MM.1S (cell line): ENCODE measurements at places on chromosomes 11 and 22.

DNA sequence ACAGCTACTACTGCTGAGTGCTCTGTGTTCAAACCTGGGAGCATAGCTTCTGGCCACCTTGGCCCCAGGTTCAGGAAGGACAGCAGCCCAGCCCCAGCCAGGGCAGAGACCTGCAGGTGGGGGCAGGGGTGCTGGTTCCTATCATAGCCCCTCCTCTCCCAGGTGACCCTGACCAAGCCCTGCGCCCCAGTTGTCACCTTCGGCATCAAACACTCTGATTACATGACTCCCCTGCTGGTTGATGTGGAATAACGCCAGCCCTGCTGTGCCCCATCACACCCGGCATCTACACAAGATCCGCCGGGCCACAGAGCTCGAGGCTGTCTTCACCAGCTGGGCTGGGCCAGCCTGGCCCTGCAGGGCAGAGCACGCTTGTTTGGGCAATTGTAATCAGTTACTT, 6.9 kb downstream of the SCGB1C1 start:
- H3K27me3 ChIP-seq = no peaks in the 10 kb centered on the region
- no peaks in the 10 kb centered on the region for H3K4me1 ChIP-seq
- DNase-seq = no peak
- H3K27ac ChIP-seq = no peak overlapping the region

GRCh38 chr11:79244798-79245197, 196.0 kb downstream of the TENM4 start:
- H3K27ac ChIP-seq = no peak overlapping the region
- no peak for DNase-seq
- H3K27me3 ChIP-seq = no peaks in the 10 kb centered on the region
- no peaks in the 10 kb centered on the region for H3K4me1 ChIP-seq
- no peaks in the 10 kb centered on the region for H3K36me3 ChIP-seq

- no peak for DNase-seq
- no peaks in the 10 kb centered on the region for H3K4me1 ChIP-seq
- H3K27ac ChIP-seq = no peak overlapping the region
Observed at GRCh38 chr11:121583825-121584224, 131.1 kb upstream of the SORL1-AS1 start.

- DNase-seq = no peak
- H3K4me3 ChIP-seq = no peak overlapping the region
- H3K4me1 ChIP-seq = 0 out of 2 replicates have a peak, but pooled peaks cover 4% of the 10 kb centered on the region
- no peaks in the 10 kb centered on the region for H3K27me3 ChIP-seq
- H3K27ac ChIP-seq = no peak overlapping the region
Observed at GRCh38 chr11:65868907-65869306, 3.7 kb downstream of the EFEMP2 start.

DNA sequence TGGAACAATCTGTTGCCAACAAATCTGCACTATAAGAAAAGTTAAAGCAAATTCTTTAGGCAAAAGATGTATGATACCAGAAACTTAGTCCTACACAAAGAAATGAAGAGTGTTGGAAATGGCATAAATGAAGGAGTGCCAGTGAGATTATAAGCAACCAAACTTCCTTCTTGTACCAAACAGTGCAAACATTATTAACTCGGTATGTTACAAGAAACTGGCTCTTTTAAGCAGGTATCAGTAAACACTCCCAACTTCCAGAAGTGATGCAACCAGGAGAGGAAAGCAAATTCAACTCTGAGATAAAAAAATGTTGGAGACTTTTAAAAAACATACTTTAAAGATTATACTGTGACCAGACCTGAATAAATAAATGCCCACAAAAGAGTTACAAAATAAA, 28.5 kb downstream of the COPB1 start:
- peaks cover 35% of the 10 kb centered on the region for H3K36me3 ChIP-seq
- H3K4me3 ChIP-seq = no peak overlapping the region
- DNase-seq = no peak
- no peak overlapping the region for H3K27ac ChIP-seq

GRCh38 chr11:117519590-117519989, 191.9 kb downstream of the CEP164 start:
- H3K36me3 ChIP-seq = no peaks in the 10 kb centered on the region
- no peak overlapping the region for H3K27ac ChIP-seq
- no peaks in the 10 kb centered on the region for H3K4me1 ChIP-seq
- no peak for DNase-seq
- peaks cover 66% of the 10 kb centered on the region for H3K27me3 ChIP-seq

- H3K4me1 ChIP-seq = no peaks in the 10 kb centered on the region
- H3K27me3 ChIP-seq = no peaks in the 10 kb centered on the region
- H3K4me3 ChIP-seq = no peak overlapping the region
- DNase-seq = no peak
- no peak overlapping the region for H3K27ac ChIP-seq
Observed at GRCh38 chr11:2587976-2588748, 111.6 kb downstream of the KCNQ1OT1 start.

DNA sequence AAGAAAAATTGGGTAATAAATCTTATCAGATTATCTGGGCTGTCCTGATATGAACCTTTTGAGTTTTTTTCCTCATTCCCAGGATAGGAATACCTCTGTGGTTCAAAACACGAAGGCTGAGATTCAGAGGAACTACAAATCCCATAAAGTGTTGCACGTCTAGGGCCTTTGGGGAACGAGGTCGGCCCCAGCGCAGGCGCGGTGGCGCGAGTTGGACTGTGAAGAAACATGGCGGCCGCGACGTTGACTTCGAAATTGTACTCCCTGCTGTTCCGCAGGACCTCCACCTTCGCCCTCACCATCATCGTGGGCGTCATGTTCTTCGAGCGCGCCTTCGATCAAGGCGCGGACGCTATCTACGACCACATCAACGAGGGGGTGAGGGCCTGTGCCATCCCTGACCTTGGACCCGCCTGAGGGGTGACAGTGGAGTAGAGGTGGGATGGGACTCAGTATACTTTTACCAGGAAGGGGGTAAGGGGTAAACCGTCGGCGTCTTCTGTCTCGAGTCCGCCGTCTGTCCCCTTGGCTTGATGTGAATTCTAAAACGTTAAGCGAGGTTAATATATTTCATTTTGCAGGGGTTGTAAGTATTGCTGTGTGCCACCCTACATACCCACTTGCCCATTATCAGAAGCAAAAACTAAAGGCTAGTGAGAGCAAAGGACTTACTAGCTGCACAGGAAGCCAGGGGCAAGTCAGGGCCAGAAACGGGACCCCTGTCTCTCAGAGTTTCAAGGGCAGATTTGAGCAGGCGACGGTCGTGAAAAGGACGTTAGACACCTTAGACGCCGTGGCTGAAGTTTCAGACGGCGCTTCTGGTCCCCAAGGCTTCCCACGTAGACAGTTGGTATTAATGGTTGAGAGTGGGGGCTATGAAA, at the start of gene UQCR10:
Gene UQCR10 (plus strand): TSS at position 199 of the 881 bp plus-strand sequence. CDS start 30 bp downstream, at position 229.
- H3K27me3 ChIP-seq = no peaks in the 10 kb centered on the region
- DNase-seq = peak; percentile 95
- H3K4me1 ChIP-seq = no peaks in the 10 kb centered on the region
- H3K27ac ChIP-seq = peak within 1 kb of the TSS; percentile 37; the same call in 1 of the 2 replicates
- H3K4me3 ChIP-seq = peak within 1 kb of the TSS; percentile 100

- H3K4me1 ChIP-seq = no peaks in the 10 kb centered on the region
- DNase-seq = no peak
- no peak overlapping the region for H3K27ac ChIP-seq
- no peaks in the 10 kb centered on the region for H3K36me3 ChIP-seq
Observed at GRCh38 chr11:25961539-25961938, 370.4 kb upstream of the ANO3 start.

DNA sequence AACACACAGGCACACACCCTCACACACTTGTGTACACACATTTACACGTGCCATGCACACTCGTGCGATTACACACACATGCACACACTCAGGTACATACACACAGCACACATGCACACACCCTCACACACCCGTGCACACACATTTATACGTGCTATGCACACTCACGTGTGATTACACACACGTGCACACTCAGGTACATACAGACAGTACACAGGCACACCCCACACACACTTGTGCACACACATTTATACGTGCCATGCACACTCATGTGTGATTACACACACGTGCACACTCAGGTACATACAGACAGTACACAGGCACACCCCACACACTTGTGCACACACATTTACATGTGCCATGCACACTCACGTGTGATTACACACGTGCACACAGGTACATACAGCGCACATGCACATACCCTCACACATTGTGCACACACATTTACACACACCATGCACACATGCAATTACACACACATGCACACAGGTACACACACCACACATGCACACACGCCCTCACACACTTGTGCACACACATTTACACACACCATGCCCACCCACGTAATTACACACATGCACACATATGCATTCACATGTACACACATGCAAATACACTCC, 4.6 kb downstream of the IFITM10 start:
- H3K36me3 ChIP-seq = no peaks in the 10 kb centered on the region
- H3K27ac ChIP-seq = no peak overlapping the region
- DNase-seq = no peak
- H3K4me3 ChIP-seq = no peak overlapping the region
- H3K27me3 ChIP-seq = peaks cover 46% of the 10 kb centered on the region

DNA sequence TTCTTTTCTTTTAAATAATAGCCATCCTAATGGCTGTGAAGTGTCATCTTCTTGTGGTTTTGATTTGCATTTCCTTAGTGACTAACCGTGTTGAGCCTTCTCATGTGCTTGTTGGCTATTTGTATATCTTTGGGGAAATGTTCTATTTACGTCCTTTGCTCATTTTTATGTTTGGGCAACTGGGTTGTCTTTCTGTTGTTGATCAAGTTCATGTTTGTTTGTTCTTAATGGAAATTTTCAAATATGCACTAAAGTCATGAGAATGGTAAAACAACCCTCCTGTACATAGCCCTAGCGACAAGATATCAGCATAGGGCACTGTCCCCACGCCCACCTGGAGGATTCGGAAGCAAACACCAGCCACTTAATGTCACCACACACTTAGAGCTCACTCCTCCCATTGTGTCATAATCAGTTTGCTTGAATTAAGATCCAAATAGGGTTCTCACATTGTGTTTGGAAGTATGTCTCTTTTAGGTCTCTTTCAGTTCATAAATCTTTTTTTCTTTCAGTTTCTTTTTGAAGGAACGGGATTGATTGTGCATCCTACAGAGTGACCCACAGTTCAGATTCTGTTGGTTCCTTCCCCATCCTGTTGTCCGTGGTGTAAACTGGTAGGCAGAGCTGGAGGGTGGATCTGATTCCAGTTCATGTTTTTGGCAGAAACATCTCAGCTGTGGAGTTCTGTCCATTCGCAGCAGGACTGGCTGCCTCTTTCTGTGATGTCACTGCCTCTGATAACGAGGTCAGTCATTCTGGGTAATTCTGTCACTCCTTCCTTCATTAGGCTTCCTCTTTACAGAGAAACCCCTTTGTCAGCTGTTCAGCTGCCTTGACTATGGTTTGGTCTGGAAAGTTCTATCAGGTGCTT, 26.4 kb upstream of the ADORA2A start:
- peaks cover 6% of the 10 kb centered on the region for H3K4me1 ChIP-seq
- H3K27ac ChIP-seq = peak overlapping the region; percentile 55
- DNase-seq = peak; percentile 45

- H3K4me1 ChIP-seq = peaks cover 20% of the 10 kb centered on the region
- H3K27ac ChIP-seq = no peak overlapping the region
- no peak for DNase-seq
Observed at GRCh38 chr11:73465023-73465675, 89.0 kb downstream of the RELT start.

DNA sequence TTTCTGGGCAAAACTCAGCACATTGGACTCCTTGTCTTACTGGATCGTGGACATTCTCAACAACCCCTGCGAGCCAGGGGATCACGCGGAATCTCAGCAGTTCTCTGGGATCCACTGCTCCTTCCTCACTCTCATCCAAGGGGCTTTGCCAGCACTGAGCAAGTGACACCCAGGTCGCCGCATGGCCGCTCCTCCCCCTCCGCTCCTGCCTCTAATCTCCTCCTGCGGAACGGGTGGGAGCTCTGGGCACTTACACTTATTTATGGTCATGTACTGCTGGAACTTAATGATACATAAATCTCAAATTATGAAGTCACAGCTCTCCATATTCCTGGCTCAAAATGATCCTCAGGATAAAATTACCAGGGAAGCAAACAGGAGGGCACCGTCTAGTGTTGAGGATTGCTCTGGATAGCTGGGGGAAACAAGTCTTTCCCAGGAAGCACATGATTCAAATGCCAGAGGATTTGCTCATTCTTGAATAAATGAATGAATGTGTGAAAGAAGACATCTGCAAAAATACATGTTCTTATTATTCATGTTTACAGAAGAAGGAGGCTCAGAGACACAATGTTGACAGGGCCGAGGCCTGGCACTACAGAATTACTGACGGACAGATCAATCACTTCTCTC, 1077.3 kb downstream of the TBC1D22A start:
- H3K4me1 ChIP-seq = peaks cover 23% of the 10 kb centered on the region
- H3K27ac ChIP-seq = no peak overlapping the region
- H3K36me3 ChIP-seq = no peaks in the 10 kb centered on the region

GRCh38 chr11:69492201-69492991, 10.9 kb downstream of the LINC01488 start:
- H3K27ac ChIP-seq = no peak overlapping the region
- no peak overlapping the region for H3K4me3 ChIP-seq
- peaks cover 97% of the 10 kb centered on the region for H3K27me3 ChIP-seq
- H3K36me3 ChIP-seq = no peaks in the 10 kb centered on the region

- H3K4me1 ChIP-seq = no peaks in the 10 kb centered on the region
- H3K4me3 ChIP-seq = peak overlapping the region; percentile 65
- no peak for DNase-seq
- H3K27ac ChIP-seq = no peak overlapping the region
- no peaks in the 10 kb centered on the region for H3K36me3 ChIP-seq
- H3K27me3 ChIP-seq = no peaks in the 10 kb centered on the region
Observed at GRCh38 chr11:105610871-105611571, 1.1 kb downstream of the GRIA4 start.

GRCh38 chr11:47997063-47998053, 17.0 kb downstream of the PTPRJ start:
- H3K4me1 ChIP-seq = peaks cover 5% of the 10 kb centered on the region; the same call in 1 of the 2 replicates
- H3K27me3 ChIP-seq = no peaks in the 10 kb centered on the region
- no peak overlapping the region for H3K4me3 ChIP-seq
- no peaks in the 10 kb centered on the region for H3K36me3 ChIP-seq

- H3K27me3 ChIP-seq = no peaks in the 10 kb centered on the region
- peak within 1 kb of the TSS; percentile 92 for H3K4me3 ChIP-seq
- no peaks in the 10 kb centered on the region for H3K36me3 ChIP-seq
- 0 out of 2 replicates have a peak, but pooled peaks cover 4% of the 10 kb centered on the region for H3K4me1 ChIP-seq
- peak; percentile 10 for DNase-seq
- H3K27ac ChIP-seq = peak within 1 kb of the TSS; percentile 45; the same call in 1 of the 2 replicates
Observed at GRCh38 chr11:17014321-17014832, at the start of gene PLEKHA7. TSS of gene PLEKHA7 (minus strand) at chr11:17014414. CDS start at chr11:17014401, 13 bp downstream.

- H3K36me3 ChIP-seq = peaks cover 25% of the 10 kb centered on the region; the same call in 1 of the 2 replicates
- H3K27ac ChIP-seq = no peak overlapping the region
- no peak for DNase-seq
- H3K4me3 ChIP-seq = no peak overlapping the region
Observed at GRCh38 chr11:2945031-2945756, 16.0 kb upstream of the PHLDA2 start.

GRCh38 chr11:17602105-17603001, 55.3 kb downstream of the OTOG start:
- no peak for DNase-seq
- no peaks in the 10 kb centered on the region for H3K36me3 ChIP-seq
- no peak overlapping the region for H3K4me3 ChIP-seq
- no peak overlapping the region for H3K27ac ChIP-seq

- H3K27ac ChIP-seq = no peak overlapping the region
- no peaks in the 10 kb centered on the region for H3K36me3 ChIP-seq
- no peaks in the 10 kb centered on the region for H3K4me1 ChIP-seq
- no peak for DNase-seq
- H3K4me3 ChIP-seq = no peak overlapping the region
Observed at GRCh38 chr22:43244402-43244801, 57.5 kb upstream of the TTLL12 start.

- no peak for DNase-seq
- H3K36me3 ChIP-seq = no peaks in the 10 kb centered on the region
- H3K27me3 ChIP-seq = no peaks in the 10 kb centered on the region
- H3K4me3 ChIP-seq = no peak overlapping the region
Observed at GRCh38 chr22:46777609-46777970, 15.1 kb downstream of the TBC1D22A start.

- no peaks in the 10 kb centered on the region for H3K27me3 ChIP-seq
- no peak for DNase-seq
- no peak overlapping the region for H3K4me3 ChIP-seq
Observed at GRCh38 chr11:131662993-131663392, 292.6 kb downstream of the NTM start.
